Iris pigment epithelial cell (primary cell): ENCODE measurements at places on chromosomes 7 and 10.

DNA sequence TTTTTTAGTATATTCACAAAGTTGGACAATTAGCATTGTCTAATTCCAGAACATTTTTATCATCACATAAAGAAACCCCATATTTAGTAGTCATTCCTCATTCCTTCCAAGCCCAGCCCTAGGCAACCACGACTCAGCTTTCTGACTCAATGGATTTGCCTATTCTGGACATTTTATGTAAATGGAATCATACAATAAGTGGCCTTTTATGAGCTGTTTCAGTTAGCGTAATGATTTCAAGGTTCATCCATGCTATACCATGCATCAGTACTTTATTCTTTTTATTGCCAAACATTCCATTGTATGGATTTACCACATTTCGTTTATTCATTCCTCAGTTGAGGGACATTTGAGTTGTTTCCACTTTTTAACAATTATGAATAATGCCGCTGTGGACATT lies 249.2 kb downstream of the DYNC1I1 start:
- no peak for DNase-seq

DNA sequence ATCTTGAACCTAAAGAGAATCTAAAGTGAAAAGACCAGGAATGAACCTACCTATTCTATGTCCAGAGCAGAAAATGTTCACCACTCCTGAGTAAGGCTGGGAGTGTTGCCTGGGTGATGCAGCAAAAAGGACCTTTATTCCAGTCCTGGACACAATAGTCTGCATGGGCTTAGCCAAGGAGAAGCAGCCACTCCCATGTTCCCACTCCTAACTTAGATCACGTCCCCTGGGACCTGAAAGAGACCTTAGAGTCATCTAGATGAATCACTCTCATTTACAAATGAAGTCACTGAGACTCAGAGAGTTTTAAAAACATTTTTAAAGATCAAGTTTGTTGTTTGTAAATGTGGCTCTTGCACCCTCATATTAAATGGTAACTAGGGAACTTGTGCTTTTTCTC lies 763.4 kb downstream of the KCNMA1 start:
- DNase-seq, result no peak

DNA sequence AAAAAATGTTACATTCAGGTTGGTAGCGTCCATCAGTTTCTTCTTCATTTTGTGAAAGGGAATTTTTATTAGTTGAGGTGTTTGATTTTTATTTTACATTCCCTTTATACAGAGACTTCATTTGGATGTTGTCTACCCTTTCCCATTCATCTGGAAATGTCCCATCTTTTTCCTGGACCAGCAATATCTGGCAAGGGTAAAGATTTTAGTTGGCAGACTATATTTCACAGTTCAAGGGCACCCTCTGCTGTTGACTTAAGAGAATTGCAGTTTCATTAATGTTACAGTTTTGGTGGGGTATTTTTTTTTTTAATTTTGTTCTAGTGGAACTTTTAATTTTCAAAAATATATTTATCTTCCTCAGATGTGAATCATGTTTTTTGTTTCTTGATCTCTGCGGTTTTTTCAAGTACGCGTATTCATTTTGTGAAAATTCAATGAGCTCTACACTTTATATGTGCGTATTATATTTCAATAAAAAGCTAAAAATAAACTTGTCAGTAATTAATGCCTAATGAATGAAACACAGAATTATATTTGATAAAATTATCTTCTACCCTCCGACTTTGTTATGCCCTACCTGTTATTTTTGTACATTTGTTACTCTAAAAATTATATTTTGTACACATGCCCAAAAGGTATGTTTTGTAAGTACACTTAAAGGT lies 97.9 kb upstream of the KLF14 start:
- DNase-seq, result no peak

DNA sequence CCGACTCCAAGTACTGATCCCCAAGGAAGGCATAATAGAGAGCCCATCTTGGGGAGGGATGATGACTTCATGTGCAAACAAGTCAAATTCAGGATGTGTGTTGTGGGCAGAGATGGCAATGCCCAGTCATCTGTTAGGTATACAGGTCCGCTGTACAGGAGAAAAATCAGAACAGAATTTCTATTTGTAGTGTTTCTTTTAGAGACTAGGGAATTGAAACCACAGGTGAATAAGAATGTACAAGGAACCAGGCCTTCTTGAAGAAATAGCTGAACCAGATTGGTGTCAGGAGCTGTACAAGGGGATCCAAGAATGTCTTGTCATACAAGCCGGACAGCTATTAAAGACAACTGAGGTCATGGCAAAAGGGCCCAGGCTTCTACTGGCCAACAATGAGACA lies 147.9 kb downstream of the PFKFB3 start:
- DNase-seq, result no peak

DNA sequence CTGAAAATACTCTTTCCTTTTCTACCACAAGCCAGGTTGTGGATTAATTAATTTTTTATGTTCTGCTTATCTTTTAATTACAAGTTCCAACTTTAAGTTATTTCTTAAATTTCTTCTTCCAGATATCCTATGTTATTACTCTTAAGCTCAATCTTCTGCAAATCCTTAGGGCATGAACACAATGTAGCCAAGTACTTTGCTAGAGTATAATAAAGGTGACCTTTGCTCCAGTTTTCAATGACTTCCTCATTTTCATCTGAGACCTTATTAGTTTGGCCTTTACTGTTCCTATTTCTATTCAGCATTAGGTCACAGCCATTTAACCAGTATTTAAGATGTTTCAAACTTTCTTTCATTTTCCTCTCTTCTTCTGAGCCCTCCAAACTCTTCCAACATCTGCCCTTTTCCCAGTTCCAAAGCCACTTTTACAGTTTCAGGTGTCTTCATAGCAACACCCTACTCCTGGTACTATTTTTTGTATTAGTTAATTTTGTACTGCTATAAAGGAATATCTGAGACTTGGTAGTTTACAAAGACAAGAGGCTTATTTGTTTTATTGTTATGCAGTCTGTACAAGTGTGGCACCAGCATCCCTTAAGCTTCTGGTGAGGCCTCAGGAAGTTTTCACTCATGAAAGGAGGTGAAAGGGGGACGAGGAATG lies 886.2 kb upstream of the GHITM start:
- DNase-seq, result no peak

- peak; percentile 62 for DNase-seq
Measured at GRCh38 chr7:138001529-138002095, at the start of gene CREB3L2. Gene CREB3L2 (minus strand): TSS chr7:138002086. CDS start chr7:138001705, 381 bp downstream.

- DNase-seq, result no peak
Measured at GRCh38 chr7:69691734-69692133, 93.5 kb downstream of the AUTS2 start.

DNA sequence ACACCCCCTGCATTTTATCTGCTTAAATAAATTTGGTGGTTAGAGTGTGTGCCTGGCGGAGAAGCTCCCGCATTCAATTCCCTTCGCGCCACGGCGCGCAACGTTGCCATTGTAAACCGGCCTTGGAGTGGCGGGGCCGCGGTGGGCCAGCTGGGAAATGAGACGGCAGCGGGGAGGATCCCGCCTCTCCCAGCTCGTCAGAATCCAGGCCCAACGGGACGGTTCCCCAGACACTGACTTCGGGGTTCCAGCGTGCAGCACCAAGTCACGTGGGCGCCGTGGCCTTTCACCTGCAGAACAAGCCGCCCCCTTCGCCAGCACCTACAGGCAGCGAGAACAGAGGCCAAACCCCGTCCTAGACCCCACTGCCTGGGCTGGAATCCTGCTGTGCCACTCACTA lies 103.4 kb downstream of the GRID1 start:
- no peak for DNase-seq

GRCh38 chr7:32158751-32159745 lies 88.8 kb upstream of the PDE1C start:
- peak; percentile 15 for DNase-seq

DNA sequence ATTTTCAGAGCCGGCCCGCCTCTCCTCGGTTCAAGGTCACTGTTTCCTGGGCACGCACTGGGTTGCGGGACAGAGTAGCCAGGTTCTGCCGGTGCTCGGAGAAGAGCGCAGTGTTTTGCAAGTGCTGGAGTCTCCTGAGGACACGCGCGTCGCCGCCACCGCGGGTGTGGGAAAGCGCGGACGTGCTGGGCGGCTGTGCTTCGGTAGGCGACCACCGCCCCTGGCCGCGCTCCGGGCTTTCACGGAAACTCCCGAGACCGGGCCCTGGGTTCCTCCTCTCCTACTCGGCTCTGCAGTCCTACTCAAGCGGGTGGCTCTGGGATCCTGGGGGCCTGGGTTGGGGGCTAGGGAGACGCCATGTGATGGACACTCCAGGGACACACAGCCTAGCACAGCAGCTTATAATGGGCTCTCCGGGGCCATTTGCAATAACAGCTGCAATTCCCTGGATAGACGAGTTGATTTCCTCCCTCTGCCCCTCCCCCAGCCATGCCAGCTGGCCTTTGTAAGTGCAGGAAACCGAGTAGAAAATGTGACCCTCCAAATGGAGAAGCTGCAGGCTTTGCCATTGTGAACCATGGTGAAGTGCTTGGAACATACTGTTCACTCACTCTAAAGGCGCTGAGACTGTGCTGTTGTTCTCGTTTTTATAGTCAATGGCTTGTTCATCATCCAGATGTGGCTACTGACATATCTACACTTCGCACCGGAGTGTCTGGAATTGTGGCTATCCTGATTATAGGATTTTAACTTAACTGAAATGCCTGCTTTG lies 2.1 kb downstream of the FRAT1 start:
- no peak for DNase-seq
